MM.1S (cell line): ENCODE measurements at places on chromosomes 2 and 18.
A peak's percentile ranks its signal among the peaks of the same experiment; 100 is the strongest.

GRCh38 chr18:10514601-10515000 lies 11.2 kb upstream of the NAPG start:
- H3K36me3 ChIP-seq = no peaks in the 10 kb centered on the region
- no peak for DNase-seq
- H3K27me3 ChIP-seq = no peaks in the 10 kb centered on the region
- no peaks in the 10 kb centered on the region for H3K4me1 ChIP-seq
- no peak overlapping the region for H3K4me3 ChIP-seq

- H3K4me1 ChIP-seq = peaks cover 10% of the 10 kb centered on the region; the same call in 1 of the 2 replicates
- no peak overlapping the region for H3K4me3 ChIP-seq
- peak; percentile 76 for DNase-seq
- H3K36me3 ChIP-seq = no peaks in the 10 kb centered on the region
Measured at GRCh38 chr2:216034065-216034464, 20.7 kb upstream of the MREG start.

DNA sequence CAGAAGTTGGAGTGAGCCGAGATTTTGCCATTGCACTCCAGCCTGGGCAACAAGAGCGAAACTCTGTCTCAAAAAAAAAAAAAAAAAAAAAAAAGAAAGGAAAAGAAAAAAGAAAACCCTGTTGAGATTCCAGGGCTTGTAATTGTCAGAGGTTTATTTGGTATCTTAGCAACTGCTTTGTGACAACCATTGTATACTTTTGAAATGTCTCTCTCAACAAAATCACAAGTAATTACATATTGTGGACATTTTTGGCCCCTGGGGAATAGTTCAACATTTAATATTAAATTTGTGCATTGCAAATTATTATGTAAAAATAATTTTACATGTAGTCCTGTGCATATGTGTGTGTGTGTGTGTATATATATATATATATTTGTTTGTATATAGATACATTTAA lies 270.8 kb downstream of the GALNT13 start:
- no peaks in the 10 kb centered on the region for H3K27me3 ChIP-seq
- H3K4me1 ChIP-seq = no peaks in the 10 kb centered on the region
- no peak for DNase-seq
- no peak overlapping the region for H3K27ac ChIP-seq
- H3K4me3 ChIP-seq = no peak overlapping the region

- H3K4me1 ChIP-seq = no peaks in the 10 kb centered on the region
- H3K27ac ChIP-seq = no peak overlapping the region
- H3K36me3 ChIP-seq = no peaks in the 10 kb centered on the region
- DNase-seq = peak; percentile 31
Measured at GRCh38 chr2:138711812-138712211, 68.4 kb downstream of the NXPH2 start.

GRCh38 chr2:73897240-73897583 lies 4.4 kb downstream of the ACTG2 start:
- no peaks in the 10 kb centered on the region for H3K27me3 ChIP-seq
- H3K4me1 ChIP-seq = no peaks in the 10 kb centered on the region
- H3K27ac ChIP-seq = no peak overlapping the region
- no peak overlapping the region for H3K4me3 ChIP-seq
- no peak for DNase-seq

DNA sequence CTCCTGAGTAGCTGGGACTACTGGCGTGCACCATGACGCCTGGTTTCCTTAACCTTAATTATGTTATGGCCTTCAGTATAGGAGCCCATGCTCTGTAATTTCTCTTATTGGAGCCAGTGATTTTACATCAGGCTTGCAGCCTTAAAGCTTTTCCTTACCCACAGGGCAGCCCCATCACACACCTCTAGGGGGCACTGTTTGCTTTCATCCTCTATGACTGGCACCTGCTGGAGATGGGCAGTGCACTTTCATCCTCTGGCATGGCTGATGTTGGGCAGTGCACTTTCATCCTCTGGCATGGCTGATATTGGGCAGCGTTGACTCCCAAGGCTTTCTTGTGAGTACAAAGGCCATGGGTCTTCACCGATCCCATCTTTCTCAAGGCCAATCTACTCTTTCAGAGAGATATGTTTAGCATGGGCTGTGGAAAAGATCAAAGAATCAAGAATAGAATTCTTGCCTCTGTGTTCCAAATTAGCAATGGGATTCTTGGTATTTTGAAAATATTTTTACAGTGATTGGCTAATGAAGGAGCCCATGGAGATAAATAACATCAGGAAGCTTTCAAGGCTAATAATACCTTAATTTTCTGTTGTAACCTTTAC lies 80.7 kb upstream of the MEX3C start:
- 0 out of 2 replicates have a peak, but pooled peaks cover 2% of the 10 kb centered on the region for H3K4me1 ChIP-seq
- H3K27me3 ChIP-seq = no peaks in the 10 kb centered on the region
- peak; percentile 82 for DNase-seq
- H3K27ac ChIP-seq = no peak overlapping the region
